Stimulated activated CD4-positive, alpha-beta T cell treated with anti-CD3 and anti-CD28 coated beads, Interleukin-2, amount 100 ng/mL, for 4 hours (primary cell): ENCODE measurements at places on chromosomes 5 and 9.

GRCh38 chr5:132410451-132411303 is 41.2 kb downstream of the SLC22A5 start:
- DNase-seq: peak; percentile 84

- no peak for DNase-seq
These were observed 534.5 kb downstream of the TMEM38B start for GRCh38 chr9:106228861-106229260.

DNA sequence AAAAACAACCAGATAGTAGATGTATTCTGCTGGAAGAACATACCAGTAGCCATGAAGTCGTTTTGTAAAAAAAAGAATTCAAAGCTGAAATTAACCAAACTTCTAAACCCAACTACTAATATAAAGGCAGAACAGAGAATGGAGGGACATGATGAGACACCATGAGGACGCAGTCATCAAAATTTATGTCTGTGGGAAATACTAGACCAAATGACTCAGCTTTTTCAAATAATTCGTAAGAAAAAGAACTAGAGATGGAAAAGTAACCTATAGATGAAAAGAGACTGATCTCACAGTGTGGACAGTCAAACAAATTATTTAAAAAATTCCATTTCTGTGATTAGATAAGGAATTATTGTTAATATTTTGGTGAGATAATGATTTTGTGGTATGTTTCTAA is 10.3 kb downstream of the TTC23L start:
- DNase-seq: no peak

DNA sequence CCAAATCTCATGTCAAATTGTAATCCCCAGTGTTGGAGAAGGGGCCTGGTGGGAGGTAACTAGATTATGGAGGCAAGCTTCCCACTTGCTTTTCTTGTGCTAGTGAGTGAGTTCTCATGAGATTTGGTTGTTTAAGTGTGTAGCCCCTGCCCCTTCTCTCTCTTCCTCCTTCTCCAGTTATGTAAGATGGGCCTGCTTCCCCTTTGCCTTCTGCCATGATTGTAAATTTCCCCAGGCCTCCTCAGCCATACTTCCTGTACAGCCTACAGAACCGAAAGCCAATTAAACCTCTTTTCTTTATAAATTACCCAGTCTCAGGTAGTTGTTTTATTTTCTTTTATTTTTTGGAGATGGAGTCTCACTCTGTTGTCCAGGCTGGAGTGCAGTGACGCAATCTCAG is 18.2 kb upstream of the TXNDC8 start:
- no peak for DNase-seq

DNA sequence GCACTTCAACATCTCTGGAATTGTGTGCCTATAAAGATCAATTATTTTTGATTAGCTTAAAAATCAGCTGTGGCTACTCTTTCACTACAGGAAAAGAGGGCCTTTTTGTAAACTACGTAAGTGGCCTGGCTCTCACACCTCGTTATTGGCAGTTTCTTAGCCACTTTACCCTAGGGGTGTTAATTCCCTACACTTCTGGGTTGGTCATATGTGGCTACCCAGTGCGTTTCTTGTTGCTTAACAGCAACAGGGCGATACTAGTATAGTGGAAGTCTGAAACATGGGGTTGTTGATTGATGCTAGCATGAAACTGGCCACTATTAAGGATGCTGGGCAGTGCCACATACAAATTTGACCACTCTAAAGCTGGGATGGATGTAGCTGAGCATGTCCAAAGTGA is 174.7 kb upstream of the CDH12 start:
- DNase-seq: no peak

DNA sequence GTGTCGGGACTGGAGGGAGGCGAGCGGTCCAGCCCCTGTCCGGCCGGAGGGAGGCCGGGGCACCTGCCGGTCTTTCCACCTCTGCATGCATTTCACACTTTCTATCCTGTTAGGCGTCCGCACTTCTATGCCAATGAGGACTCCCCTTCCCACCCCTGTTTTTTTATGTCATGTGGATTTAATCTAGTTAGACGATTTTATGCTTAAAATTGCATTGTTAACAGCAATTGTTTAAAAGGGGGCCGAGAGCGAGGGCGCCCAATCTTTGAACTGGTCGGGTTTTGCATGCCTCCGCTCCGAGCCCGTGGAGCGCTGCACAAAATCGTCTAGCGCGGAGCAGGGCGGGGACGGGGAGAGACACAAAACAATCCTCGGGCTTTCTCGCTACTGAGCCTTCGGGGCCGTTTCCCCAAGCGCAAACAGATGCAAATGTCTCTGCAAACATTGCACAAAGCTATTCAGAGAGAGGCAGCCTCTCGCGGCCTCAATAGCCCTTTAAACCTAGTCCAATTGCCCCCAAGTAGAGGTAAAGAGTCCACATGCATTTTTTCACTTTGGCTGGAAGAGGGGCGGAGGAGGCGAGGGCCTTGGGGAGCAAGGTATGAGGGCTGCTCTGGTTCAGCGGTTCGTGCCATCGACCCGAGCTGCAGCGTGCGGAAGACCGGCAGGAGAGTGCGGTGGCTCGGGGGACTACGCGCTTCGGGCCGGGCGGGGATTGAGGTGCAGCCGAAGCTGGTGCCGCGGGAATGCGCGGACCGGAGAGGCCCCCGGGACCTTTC is 37.5 kb upstream of the TIFAB start:
- DNase-seq: no peak

GRCh38 chr9:1044643-1045042 is 5.5 kb upstream of the DMRT2 start:
- no peak for DNase-seq

DNA sequence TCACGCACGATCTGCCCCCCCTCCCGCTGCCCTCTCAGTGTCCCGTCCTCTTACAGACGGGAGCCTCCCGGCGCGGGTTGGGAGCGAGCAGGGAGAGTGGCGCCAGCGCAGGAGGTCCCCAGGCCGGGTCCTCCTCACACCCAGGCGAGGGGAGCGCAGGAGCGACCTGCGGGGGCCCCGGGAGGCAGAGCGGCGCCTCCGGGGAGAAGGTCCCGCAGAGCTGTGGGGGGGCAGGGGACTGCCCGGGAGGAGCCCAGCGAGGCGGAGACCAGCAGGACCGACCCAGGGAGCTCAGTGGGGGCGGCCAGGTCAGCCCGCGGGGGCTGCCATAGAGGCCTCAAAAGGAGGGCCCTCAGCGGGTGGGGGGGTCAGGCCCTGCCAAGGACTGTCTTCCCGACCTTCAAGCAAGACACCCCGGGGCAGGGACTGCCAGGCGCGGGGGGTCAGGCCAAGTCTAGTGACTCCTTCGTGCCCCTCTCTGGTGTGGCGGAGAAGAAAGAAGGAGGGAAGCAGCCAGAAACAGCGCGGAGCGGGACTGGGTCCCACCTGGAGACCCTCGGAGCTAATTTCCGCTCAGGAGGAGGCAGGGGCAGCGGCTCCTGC is 123.3 kb upstream of the ERCC6L2 start:
- DNase-seq: no peak

DNA sequence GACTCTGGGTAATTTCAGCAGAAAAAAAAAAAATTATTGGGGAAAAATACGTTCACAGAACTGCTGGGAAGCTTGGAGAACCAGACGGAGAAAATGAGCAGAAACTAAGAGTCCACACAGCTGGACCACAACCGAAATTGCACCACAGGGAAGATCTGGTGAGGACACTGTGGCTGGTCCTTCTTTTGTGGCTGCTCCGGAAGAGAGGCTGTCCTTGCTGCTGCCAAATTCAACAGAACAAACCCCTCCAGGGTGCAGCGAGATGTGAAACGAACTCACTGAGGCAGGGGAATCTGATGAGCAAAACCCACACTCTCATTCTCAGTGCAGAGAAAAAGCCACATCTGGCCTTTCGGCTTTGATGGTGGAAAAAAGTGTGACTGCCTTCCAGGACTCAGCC is 200.0 kb downstream of the ACTL7B start:
- DNase-seq: no peak

DNA sequence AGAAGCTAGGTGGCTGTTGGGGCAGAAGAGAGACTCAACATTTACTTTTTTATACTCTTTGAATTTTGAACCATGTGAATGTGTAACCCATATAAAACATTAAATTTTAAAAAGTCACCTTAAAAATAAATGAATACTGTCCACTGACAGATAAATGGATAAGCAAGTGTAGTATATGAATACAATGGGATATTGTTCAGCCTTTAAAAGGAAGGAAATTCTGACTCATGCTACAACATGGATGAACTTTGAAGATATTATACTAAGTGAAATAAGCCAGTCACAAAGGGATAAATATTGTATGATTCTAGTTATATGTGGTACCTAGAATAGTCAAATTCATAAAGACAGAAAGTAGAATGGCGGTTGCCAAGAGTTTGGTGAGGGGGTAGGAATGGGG is 113.9 kb downstream of the TMEM174 start:
- DNase-seq: no peak

DNA sequence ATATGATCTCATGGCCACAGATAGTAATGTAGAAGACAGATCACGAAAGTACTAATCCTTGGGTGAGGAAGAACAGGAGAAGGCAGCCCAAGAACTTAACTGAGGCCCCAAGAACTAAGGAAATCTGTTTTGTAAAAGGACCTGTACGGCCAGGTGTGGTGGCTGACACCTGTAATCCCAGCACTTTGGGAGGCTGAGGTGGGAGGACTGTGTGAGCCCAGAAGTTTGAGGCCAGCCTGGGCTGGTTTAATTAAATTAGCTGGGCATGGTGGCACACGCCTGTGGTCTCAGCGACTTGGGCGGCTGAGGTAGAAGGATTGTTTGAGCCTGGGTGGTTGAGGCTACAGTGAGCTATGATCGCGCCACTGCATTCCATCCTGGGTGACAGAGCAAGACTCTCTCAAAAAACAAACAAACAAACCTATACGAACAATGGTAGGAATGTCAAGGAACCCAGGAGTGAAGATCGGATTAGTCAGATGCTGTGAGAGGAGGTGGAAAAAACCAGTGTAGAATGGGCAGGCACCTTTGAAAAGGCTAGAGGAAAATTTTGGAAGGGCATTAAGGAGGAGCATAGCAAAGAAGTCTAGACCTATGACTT is 283.8 kb upstream of the DMRT1 start:
- DNase-seq: no peak

DNA sequence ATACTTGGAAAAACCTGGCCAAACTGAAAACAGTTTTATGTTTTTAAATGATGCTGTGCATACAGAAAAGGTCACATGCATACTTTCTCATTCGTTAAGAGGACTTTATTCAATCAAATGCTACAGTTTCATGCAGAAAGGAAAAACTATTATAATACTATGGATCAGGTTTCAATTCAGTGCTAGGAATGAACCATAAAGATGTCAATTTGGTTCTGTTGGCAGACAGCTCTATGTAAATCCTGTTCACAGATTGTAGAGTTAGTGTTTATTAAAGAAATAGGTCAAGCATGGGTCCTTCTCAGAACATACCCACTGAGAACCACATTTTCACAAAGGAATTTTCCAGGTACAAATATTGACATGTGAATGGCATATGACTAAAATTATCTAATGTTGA is 57.1 kb downstream of the RETREG1 start:
- DNase-seq: no peak

DNA sequence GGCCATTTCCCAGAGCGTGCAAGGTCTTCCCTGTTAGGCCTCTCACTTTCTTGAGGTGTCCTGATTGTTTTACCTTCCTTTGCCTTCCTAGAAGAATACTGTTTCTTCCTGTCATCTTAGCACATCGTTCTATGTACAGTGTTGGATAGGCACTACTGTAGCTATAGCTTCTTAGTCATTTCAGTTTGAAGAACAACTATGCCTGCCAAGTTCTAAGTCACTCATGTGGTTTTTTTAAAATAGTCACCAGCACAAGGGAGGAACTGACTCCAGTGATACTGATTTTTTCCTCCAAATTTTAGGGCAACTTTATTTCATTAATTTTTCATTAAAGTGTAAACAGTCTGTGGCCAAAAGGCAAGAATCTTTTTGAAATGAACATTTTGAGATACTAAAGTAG is 122.4 kb upstream of the NR5A1 start:
- no peak for DNase-seq

GRCh38 chr5:105872569-105873270 is 1798.0 kb downstream of the EFNA5 start:
- no peak for DNase-seq

DNA sequence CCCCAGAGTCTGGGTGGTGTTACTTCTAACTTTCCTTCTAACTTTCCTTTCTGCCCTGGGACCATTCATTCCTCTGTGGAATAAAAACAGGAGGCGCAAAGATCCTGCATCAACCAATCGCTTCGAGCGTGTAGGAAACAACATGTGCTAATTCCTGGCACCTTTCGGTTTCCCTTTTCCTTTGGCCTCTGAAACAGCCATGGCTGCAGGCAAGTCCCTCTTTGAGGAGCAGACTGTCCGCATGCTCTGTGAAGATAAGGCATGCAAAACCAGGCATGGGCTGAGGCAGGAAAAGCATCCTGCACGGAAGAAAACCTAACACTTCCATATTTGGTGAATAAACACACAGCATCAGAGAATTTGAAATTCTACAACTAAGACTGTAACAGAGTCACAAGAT is 128.3 kb downstream of the HSD17B3 start:
- DNase-seq: no peak

DNA sequence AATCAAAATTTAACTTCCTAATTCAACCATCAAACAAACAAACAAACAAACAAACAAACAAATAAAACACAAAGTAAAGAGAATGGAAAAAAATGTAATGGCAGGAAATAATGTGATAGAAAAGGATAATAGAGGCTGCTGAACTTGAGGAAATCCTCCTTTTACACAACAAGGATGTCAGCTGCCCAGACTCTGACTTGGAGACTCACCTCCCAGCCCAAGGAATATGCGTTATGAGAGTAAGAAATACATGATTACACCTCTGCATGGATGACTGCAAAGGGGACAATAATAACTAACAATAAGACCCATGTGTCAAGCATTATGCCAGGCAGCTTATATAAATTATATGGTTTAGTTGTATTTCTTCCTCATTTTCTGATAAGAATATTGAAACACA is 46.6 kb upstream of the JAK2 start:
- DNase-seq: no peak

DNA sequence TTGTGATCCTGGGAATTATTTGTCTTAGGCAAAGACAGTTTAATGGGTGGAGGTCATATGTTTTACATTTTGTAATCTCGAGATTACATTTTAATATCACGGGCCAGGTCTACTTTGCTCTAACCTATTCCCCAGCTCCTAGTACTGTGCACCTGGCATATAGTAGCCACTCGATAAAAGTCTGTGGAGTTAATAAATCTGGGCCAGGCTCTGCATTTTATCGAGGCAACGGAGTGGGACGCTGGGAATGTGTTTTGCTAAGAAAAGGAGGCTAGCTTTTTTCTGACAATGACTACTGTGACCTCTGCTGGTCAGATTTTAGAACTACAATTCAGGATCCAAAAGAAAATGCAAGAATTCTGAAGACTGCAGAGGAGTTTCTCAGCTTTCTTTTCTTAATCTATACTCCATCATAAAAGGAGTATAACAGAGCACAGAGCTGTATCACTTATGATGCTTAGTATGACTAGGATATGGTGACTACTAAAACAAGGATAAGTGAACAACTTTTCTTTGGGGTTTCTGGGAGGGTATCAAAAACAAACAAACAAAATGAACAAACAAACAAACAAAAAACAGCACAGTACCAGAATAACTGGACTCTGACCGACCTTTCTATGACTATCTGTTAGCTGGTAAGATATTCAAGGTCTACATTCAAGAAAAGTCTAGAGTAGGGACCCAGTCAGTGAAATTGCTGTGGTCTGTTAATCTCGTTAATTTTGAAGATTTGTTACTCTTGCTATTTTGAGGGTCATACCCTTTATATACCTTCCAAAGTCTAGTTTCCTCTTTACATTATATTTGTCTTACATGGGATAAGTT is 46.1 kb upstream of the CER1 start:
- no peak for DNase-seq

- DNase-seq: no peak
These were observed 26.7 kb upstream of the CAMK4 start for GRCh38 chr5:111197523-111197922.
